ENCODE measurements at places on chromosomes 3 and 15.

DNA sequence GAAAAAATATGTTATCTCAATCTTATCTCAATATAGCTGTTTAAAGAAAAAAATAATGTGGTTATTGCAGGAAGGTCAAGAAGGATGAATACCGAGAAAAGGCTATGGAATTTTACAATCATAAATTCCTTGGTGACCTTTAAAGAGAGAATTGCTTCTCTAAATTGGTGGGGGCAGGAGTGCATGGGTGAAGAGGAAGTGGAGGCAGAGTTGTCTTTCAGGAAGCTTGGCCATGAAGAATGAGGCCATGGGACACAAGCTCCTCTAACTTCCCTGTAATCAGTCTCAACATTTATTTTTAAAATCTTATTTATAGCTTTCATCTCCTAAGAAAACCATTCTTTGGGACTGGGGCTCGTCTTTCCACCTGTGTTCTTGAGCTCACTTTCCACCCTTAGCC, 22.4 kb upstream of the ALDH1A2 start:
- DNase-seq = no peak

DNA sequence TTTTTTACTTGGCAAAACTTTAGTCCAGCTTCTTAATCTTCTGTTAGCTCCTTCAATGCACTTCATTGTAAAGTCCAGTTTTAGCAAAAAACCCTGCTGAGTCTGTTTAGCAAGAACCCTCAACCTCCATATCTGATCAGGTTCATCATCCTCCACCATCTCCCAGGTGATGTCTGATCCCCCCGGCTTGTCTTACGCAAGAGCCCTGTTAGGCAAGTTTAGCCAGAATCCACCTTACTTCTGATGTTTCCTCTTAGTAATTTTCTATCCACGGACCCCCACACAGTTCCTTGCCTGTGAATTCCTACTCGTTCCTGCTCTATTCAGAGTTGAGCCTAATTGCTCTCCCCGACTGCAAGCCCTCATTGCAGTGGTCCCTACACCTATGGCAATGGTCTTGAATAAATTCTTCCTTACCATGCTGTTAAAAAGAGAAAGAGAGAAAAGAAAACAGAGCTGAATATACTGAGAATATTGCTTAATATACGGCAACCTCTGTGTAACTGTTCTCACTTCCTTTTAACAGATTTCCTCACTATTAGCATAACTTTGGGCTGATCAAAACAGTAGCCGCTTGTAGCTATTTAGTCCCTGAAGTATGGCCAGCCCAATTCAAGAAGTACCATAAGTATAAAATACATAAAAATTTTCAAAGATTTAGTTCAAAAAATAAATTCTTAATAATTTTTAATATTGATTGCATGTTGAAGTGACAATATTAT, 78.7 kb upstream of the MME start:
- DNase-seq = no peak

DNA sequence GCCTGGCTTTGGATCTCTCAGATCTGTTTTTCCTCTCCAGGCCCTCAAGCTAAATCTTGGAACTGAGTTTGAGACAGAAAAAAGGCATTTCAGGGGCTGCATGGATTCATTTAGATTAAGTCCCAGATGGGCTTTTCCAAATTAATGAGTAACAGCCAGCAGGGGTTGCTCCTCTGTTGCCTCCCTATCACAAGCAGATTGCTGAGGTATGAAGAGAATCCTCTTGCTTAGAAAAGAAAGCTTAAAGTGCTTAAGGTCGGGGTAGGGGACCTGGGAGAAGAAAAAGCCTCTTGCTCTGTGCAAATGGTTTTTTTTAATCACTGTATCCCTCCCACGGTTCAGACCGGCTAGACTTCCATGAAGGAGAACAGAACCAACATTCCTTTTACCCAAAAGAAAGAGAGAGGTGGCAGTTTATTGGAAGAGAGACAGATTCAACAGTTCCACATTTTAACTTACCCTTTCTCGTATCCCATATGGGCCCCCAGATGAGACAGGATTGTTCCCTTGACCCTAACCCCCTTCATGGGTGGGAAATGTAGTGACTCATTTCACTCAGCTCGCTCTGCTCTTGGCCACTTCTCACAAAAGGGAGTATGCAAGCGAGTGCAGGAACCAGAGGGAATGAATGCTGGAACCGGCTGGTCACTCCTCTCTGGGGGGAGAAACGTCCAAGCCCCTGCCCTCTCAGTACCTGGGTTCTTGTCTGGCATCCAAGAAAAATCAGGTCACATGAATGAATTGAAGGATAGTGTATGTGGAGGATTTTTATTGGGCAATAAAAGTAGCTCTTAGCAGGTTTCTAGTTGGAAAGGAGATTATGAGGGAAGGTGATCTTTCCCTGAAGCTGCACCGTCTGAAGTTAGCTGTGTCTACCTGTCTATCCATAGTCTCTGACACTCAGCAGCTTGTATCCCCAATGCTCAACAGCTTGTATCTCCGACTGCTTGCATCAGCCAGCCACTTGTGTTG, 745.2 kb downstream of the SI start:
- DNase-seq = no peak

DNA sequence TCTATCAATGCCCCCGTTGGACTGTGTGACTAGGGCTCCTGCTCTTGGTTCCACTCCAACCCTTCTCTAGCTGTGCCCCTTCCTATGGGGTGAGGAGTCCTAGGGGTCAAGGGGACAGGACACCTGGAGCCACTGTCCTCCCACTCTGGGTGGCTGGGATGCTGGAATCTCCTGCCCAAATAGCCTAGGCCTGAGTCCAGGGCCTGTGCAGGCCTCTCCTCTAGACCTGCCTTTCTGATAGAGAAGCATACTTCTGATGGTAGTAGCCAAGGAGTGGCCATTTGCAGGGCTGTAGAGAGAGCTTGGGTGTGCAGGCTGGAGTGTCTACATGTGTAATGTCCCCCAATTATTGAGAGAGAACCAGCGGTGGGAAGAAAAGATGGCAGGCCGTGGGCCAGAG, 54.2 kb downstream of the ITGA11 start:
- DNase-seq = no peak

DNA sequence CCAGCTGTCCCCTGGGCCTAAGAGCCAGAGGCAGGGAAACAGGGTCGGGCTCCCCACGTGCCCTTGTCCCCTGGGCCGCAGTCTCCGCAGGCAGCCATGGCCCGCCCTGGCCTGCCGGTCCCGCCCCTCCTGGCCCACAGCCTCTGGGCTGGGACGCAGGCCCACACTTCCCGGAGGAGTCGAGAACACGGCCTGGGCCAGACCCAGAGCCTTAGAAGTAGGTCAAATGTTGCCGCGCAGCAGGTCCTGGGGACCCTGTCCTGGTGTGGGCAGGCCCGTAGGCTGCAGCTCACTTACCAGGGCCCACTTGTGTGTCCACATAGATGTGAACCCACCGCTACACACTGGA, 4.3 kb upstream of the MYL3 start:
- DNase-seq = no peak

- no peak for DNase-seq
Measured at GRCh38 chr15:42185801-42186200, 22.3 kb downstream of the VPS39 start.
